ENCODE measurements at places on chromosomes 13 and 19.
A peak's percentile ranks its signal among the peaks of the same experiment; 100 is the strongest.

DNA sequence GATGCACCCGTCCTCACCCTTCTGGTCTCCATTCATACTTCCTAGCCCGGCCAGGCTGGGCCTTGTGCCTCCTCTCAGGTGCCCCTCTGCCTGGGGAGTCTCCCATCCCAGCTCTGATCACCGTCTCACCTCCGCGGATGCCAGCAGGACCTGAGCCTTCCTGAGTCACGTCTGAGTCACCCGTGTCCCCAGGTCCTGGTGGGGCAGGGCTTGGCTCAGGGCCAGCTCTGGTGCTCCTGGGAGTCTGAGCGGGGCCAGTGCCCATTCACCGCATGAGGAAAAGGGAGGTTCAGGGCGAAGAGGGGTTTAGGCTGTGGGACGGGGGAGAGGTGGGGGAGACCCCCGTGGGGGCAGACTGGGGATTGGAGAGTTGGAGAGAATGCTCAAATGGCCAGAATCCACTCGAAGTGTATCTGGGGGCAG is 593 bp downstream of the ATP8B3 start:
- DNase-seq, result peak; percentile 26

DNA sequence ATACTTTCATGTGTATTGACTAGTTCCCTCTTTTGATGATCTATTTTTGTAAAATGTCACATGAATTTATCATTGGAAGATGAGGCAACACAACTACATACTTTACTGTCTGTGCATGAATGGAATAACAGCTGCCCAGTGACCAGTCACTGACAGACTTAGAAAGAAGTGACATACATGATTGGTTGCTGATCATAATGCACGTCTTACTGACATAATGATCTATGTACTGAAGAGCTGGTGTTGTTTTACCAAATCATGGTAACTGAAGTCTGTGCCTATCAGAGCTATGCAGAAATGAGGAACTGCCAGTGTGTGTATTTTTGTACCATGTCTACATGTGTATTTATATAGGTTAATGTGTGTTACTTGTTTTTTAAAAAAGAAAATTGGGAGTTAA is 26.5 kb downstream of the GPR18 start:
- DNase-seq, result no peak

DNA sequence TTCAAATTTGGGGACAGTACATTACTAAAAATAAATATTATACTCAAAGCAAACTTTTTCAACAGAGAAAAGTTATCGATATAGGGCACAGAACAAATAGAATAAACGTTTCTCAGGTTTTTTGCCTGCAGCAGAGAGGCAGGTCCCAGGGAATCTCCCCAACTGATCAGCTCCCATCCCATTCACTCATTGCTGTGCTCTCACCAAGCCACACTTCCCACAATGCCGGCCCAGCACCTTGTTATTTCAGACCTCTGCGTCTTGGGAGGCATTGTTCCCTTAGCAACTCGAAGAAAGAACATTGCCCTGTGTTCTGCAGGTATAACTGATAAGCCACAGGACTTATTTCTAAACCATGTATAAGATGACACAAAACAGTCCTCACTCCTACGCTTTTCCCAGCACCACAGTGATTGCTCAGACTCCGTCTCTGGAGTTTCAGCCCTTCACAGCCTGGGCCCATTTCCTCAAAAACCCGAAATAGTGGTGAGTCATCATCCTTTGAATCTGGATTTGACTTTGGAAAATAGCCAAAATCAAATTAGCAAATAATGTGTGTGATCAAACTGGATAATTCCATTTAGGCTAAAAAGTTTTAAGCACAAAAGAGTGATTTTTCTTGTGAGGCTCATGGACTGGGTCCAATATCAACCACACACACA is 100.4 kb downstream of the DCLK1 start:
- no peak for DNase-seq

DNA sequence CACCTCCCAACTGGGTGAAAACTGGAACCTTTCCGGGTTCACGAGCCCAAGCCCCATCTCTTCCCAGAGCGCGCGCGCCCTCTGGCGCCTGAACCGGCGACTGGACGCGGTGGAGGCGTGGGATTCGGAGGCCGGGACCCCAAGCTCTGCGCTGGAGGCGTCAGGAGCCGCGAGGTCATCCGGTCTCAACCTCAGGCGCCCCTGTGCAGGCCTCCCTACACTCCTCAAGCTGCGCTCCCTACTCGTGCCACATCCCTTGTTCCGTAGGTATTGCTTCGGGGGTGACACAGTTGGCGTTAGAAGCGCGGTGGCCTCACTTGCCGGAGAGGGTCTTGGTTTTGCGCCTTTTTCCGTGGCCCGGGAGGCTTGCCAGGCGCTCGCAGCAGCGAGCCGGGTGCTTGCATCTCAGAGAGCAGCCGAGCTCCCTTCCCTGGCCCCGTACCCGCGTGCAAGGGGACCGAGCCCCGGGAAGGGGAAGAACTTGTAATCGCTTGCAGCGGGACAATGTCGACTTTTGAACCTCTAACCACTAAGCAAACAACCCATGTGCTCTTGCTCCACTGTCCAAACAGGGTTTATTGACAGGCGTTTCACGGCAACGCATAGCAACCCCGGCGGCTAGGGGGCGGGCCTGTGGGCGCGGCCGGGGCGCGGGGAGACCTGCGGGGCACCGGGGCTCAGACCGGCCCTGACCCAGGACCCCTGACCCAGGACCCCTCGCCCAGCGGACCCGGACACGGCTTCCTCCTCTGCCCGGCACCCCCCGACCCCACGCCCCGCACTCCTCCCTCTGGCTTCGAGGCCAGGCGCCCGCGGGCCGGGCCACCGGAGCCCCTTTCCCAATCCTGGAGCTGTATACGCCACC is 8.5 kb downstream of the CDX2 start:
- peak; percentile 35 for DNase-seq

DNA sequence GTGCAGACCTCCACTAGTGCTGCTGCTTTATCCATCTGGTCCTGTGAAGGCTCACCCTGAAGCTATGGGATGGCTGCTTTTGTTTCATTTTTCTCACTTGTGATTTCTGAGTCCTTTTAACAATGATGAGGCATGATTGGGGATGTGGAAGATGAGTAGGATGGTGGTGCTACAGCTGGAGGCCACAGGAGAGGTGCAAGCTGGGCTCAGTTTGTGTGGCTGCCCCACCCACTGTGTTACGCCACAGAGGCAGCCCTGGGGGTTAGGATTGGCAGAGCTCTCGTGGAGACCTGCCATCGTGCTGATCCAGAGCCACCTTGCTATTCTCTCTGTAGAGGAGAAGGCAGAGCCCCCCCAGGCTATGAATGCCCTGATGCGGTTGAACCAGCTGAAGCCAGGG is 19.6 kb upstream of the QTRT1 start:
- no peak for DNase-seq

DNA sequence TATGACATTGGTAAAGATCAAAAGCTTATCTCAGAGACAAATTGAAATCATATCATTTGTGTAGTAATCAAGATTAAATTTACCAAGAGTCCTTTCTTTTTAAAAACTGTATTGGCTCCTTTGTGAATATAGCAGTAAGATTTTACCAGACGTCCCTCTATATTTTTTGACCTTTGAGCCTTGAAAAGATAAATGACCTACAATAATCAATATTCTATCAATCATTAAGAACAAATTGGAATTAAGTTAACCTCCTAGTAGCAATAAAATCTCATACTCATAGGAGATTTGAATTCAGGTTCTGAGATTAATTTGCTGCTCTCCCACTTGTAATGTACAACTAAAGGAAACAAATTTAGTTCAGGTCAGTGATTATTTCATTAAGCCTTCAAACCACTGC is 78.3 kb downstream of the FGF14 start:
- DNase-seq, result no peak

GRCh38 chr13:82963226-82964099 is 918.8 kb downstream of the SLITRK1 start:
- DNase-seq, result no peak

- no peak for DNase-seq
Observed at GRCh38 chr13:109567315-109567714, 219.1 kb downstream of the IRS2 start.

- DNase-seq, result no peak
Observed at GRCh38 chr13:92954746-92955145, 271.9 kb upstream of the GPC6 start.

GRCh38 chr13:41827507-41828213 is 133.2 kb downstream of the VWA8 start:
- no peak for DNase-seq

DNA sequence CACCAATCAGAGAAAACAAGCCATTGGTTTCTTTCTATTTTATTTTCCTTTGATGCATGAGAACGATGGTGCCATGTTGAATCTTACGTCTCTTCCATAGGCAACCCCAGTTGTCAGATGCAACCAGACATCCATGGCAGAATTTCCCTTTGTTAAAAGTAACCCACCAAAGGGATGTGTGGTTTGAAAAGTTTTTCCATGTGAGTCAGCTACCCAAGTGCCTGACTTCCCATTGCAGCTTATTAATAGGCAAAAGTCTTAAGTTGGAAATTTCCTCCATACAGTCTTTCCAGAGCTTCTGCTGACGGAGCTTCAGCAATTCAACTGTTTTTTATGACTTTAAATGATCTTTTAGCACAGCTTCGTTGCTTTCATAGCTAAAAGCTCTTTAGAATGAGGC is 73.8 kb upstream of the FAM216B start:
- no peak for DNase-seq

- no peak for DNase-seq
Observed at GRCh38 chr19:40366697-40367561, 18.4 kb downstream of the PLD3 start.
